SIG-M5 (cell line): ENCODE measurements at places on chromosomes 2 and 18.

DNA sequence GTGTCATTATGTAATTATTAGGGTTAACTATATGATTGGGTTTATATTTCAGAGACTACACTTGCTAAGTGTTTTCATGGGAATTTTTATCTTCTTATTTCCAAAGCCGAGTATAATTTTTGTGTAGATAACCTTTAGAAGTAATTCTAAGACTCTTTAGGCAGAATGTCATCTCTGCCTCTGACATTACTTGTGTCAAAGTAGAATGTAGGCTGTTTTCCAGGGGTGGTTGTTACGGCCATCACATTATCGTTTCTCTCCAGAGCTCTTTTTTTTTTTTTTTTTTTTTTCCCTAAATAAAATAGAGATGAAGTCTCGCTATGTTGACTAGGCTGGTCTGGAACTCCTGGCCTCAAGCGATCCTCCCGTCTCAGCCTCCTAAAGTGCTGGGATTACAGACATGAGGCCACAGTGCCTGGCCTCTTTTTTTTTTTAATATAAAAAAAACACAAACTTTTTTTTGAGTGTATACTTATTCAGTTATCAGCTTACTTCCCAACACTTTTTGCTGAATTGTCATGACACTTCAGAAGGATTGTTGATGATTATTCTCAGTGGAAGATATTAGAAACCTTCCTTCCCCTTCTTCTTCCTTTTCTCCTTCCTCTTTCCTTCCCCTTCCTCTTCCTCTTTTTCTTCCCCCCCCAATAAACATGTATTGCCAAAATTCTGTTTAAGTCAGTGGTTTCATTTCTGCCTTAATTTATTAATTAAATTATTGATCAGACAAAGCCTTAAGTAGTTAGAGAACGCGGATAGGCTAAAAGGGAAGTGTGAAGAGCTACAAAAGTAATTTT lies 2.3 kb downstream of the PIKFYVE start:
- DNase-seq = no peak

GRCh38 chr2:223042704-223043118 lies 9.3 kb upstream of the KCNE4 start:
- no peak for DNase-seq

DNA sequence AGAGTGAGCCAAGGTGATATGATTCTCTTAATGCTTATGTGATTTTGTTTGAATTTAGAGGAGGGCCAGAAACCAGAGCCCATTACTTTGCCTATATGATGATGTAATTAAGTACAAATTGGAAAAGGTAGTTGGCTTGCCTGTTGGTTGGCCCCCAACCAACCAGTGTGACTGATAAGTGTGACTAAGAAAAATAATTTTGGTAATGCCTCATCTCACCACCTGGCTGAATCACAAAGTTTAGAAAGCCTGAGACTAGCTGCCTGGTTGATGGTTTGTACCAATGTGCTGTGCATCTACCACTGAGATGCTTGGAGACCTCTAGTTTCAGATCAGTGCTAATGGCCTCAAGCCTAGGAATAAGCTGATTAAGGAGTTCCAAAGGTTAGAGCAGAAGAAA lies 338.7 kb downstream of the CDH2 start:
- DNase-seq = no peak

DNA sequence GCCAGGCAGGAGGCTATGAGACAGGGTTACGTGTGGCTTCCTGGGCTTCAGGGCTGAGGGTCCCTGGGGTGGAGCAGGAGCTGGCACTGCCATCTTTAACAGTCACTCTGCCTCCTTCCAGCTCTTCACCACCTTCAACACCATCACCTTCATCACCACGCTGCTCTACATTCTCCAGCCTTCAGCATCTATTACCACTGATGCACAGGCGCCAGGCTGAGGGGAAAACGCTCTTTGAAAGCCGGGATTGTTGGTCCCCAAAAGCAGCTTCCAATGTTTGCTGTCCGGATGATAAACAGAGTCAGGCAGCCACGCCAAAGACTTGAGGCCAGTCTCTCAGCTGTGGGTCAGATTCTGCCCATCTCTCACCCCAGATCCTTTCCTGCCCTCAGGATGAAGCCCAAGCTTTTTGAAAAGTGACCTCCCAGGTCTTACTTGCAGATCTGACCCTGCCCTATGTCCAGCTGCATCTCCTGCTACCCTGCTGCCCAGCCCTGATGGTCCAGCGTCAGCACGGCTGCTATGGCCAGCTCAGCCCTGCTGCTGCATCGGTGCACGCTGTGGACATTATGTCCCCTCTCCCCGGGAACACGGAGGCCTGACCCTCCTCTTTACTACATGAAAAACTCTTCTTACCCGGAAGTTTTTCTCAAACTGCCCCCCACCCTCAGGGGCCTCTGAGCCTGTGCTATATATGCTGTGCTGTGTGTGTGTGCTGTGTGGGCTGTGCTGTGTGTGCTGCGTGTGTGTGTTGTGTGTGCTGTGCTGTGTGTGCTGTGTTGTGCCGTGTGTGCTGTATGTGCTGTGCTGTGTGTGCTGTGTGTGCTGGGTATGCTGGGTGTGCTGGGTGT lies 31.2 kb upstream of the MAL start:
- no peak for DNase-seq

DNA sequence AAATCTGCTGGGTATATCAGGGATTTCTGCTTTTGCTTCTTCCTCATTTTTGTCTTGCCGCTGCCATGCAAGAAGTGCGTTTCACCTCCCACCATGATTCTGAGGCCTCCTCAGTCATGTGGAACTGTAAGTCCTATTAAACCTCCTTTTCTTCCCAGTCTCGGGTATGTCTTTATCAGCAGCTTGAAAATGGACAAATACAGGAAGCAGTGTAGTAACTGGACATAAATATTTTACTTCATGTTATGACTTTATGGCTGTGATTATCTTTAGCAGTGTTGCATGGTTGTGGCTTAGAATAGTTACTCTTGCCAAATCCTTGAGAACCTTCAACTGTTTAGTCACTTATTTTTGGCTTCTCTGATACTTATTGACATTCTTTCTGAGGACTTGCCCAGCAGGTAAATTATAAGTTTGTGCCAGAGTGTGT lies 66.2 kb upstream of the DLX2 start:
- peak; percentile 23 for DNase-seq

DNA sequence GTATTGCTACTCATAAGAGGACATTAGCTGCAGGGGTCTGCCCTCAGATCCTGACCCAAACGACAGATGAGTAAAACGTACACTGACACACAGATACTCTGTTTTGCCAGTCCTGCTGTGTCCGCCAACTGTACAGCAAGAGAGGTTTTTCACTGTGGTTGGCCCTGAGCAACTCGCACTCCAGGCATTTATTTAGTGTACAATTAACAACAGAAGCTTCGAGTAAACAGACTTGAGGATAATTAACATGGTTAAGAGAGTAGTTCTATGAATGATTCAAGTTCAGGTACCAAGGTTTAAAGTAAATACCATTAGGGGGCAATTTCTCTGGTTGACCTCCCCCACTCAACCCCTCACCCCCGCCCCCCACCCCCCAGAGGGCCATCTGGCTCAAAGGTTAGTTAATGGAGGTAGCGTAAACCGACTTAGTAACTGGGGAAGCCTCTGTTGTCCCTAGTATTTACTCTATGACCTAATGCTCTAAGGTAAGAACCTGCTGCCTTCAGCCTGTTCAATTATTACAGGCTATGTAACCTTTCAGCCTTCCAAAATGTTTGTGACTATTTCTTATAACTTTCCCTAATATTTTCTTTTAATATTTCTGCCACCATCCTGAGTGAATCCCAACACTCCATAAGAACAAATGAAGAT lies 103.9 kb upstream of the XIRP2 start:
- DNase-seq = no peak

DNA sequence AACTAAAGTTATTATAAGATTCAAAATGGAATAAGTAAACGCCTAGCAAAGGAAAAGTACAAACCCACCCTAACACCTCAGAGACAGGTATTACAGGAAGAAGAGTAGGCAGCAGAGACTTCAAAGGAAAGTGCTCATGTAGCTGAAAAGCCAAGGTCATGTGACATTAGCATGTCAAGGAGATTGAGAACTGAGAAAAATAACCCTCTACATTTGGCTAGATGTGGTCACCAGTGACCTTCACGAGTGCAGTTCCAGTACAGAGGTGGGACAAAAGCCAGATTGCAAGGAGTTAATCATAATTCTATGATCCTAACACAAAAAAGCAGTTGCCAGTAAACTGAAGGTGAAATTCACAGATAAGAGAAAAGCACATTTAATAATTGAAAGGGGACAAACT lies 252.7 kb downstream of the ZEB2 start:
- no peak for DNase-seq

- no peak for DNase-seq
Observed at GRCh38 chr2:240567872-240568677, at the start of gene RNPEPL1. Gene RNPEPL1, plus strand, starts transcription at chr2:240568484. Its CDS starts 103 bp downstream, at chr2:240568587.
